GM13976 (cell line): ENCODE measurements at places on chromosomes 16 and 17.

DNA sequence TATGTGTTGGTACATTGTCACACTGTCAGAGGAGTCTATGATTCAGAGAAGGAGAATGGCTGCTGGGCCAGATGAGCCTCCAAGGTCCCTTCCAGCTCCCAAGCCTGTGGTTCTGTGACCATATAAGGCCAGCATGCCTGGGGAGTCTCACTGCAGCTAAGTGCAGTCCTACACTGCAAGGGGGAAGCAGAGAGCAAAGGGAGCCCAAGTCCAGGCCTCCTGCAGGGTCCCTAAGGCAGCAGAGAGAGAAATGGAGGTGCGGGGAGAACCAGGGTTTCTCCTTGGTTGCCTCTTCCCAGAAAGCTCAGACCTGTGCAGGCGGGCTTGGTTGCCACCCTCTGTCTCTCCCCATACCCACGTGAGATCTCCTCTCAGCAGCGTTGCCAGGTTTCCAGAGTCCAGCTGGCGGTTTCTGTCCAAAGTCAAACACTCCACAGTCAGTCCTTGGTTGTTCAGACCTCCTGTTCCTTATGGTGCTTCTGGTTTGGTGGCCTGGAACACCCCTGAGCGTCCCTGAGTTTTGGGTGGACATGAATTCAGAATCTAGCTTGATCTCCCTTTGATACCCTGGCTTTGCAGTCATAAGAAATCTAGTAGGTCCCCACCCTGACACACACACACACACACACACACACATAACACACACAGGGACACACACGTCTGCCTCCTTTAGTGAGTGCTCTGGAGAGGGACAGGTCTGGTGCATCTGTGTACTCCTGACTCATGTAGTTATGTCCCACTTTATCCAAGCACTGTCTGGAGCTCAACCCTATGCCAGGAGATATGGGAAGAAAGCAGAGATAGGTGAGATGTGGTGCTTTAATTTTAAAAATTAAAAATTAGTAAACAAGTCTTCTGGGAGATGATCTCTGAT, 78.8 kb downstream of the GNAO1 start:
- DNase-seq = no peak

DNA sequence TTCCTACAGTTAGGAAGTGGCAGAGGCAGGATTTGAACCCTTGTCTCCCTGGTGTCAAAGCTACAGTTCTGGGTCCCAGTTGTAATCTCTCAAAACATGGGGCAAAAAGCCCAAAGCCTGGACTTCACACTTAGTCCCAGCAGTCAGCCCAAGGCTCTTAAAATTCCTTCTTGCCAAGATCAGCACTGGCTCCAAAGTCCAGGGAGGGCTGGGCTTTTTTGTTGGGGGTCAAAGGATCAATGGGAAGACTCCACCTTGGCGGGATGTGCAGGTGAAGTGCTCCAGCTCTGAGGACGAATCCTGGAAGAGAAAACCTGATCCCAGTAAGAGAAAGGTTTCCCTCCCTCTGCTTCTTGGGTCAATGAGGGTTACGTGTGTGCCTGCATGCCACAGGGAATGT, 195.5 kb downstream of the HAPSTR1 start:
- no peak for DNase-seq

- DNase-seq = no peak
Measured at GRCh38 chr17:35001549-35001948, 21.2 kb downstream of the LIG3 start.

DNA sequence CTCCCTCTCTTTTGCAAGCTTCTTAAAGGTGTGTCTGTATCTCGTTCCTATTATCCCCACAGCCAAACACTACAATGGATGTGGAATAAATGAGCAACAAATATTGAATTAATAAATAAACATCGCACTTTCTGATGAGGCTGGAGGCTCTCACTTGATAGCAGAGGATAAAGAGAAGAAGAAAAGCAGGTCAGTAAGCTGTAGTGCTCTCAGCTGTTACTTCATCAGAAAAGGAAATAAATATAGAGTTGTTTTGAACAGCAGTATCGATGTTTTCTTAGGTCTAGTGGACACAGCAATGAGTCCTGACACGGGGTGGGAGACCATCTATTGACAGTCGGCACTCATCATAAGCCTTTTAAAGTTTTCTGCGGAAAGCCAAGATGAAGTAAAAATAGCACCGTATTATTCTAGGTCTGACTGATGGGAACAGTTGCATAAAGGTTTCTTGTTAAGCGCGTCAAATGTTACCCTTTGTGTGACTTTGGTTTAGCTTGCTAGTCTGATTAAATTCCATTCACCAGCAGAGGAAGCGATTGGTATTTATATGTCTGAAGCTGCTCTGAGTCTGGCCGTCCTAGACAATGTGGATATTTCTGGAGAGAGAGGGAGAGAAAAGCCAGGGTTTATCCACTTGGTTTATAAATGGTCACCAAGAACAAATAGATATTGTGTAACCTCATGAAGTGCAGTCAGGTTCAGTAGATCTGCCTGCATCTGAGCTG, 646.1 kb downstream of the CDH11 start:
- no peak for DNase-seq

DNA sequence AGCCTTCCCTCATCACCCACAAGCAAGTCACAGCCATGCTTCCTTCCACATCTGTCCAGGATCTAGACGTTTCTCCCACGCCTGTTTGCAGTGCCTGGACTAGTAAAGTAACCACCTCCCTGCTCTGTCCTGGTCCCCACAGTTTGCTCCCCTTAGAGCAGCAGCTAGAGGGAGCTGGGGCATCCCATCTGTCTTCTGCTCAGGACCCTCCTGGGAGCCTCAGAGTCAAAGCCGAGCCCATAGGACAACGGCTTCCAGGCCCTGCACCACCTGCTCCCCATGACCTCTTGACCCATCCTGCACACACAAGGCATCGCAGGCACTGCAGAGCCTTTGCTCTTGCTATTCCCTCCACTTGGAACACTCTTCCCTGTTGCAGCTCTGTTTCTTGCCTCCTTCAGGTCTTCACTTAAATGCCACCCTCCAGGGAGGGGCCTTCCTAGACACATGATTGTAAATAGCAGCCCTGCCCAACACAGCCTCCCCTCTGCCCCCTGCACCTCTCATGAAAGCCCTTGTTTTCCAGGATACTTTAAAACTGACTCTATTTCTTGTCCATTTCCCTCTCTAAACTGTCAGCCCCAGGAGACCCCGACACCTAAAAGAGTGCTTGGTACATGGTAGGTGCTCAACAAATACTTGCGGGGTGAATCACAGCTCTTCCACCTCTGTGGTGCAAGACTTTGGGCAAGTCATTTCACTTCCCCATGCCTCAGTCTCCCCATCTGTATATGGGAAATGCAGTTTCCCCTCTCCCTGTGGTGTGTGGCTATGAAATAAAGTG, 3.1 kb downstream of the NATD1 start:
- no peak for DNase-seq

- DNase-seq = no peak
Measured at GRCh38 chr17:81635973-81636504, 873 bp downstream of the NPLOC4 start.

DNA sequence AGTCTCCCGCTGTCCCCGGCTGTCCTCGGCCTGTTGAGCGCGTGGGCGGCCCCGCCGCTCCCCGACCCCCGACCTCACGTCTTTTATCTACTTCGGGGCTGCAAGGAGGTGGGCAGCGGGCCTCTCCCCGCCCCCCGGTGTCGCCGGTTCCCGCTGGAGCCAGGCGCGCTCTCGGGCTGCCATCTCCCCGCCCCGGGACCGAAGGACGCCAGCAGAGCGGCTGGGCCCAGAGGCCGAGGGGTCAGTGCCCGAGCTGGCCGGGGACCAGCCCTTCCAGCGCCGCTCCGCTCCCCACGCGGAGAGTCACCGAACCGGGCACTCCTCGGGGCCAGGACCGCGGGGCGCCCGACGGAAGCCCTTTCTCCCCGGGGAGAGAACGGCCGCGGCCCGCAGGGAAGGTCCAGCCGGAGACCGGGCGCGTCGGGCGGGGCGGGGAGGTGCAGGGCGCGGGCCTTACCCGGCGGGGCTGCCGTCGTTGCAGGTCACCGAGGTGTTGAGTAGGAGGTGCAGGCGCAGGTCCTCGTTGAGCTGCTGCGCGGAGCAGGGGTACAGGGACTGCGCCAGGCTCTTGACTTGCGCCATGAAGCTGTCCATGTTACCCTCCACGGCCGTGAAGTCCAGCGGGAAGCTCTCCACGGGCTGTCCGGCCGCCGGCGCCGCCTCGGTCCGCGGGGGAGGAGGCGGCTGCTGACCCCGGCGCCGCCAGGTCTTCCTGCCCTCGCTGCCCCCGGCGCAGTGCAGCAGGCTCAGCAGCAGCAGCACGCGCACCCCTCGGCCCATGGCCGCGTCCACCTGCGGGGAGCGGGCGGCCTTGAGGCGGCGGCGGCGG, 643 bp downstream of the NOTUM start:
- DNase-seq = no peak

- no peak for DNase-seq
Measured at GRCh38 chr17:7403727-7403976, 245 bp downstream of the TMEM256 start.
